ENCODE measurements at places on chromosomes 7 and 10.

DNA sequence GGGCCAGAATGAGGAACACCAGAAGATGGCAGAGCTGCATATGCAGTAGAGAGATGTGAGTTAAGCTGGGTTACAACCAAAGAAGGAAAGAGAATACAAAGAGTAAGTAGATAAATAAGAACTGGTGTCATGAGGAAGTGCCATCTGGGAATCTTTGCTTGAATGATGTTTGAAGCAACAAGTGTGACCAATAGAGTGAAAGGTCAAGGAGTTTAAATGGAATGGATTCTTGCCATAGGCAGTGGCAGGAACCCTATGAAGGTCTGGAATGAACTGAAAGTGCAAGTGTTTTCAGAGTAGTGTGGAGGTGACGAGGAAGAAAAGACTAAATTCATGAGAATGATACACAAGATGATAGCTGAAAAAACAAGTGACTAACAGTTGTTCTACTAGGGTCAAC lies 21.6 kb downstream of the MEST start:
- H3K4me3 ChIP-seq, result no peak overlapping the region
- H3K27me3 ChIP-seq, result no peaks in the 10 kb centered on the region
- DNase-seq, result no peak
- no peaks in the 10 kb centered on the region for H3K36me3 ChIP-seq

GRCh38 chr10:46309511-46310142 lies 22.8 kb downstream of the ANTXRL start:
- no peak for DNase-seq
- H3K27me3 ChIP-seq, result no peaks in the 10 kb centered on the region
- no peaks in the 10 kb centered on the region for H3K4me1 ChIP-seq
- H3K27ac ChIP-seq, result no peak overlapping the region

GRCh38 chr10:74451127-74451829 lies 300.3 kb downstream of the ADK start:
- no peak for DNase-seq
- H3K36me3 ChIP-seq, result peaks cover 15% of the 10 kb centered on the region
- H3K4me1 ChIP-seq, result peaks cover 7% of the 10 kb centered on the region
- H3K27me3 ChIP-seq, result no peaks in the 10 kb centered on the region

GRCh38 chr7:141999058-141999623 lies 3.5 kb downstream of the MGAM start:
- H3K4me1 ChIP-seq, result no peaks in the 10 kb centered on the region
- peaks cover 7% of the 10 kb centered on the region for H3K36me3 ChIP-seq
- H3K4me3 ChIP-seq, result no peak overlapping the region
- H3K27ac ChIP-seq, result no peak overlapping the region
- DNase-seq, result no peak
- peaks cover 27% of the 10 kb centered on the region for H3K27me3 ChIP-seq

DNA sequence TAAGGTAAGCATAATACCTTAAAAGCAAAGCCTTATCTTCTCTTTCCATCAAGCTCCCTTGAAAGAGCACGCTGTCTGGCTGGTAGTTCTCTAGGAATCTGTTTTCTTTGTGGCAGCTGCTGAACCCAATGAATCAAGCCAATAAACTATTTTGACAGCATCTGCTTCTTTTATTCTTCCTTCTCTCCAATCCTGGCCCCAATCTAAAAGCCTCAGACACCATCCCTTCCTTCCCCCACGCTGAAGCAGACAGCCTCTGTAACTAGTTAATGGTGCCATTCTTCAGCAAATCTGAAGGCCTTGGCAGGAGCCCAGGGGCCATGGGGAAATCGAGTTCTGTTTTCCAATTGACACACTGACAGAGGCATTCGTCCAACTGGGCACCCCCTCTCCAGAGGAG lies 186.6 kb upstream of the LYZL1 start:
- no peak overlapping the region for H3K4me3 ChIP-seq
- no peak for DNase-seq
- no peaks in the 10 kb centered on the region for H3K27me3 ChIP-seq
- H3K27ac ChIP-seq, result no peak overlapping the region
- H3K4me1 ChIP-seq, result no peaks in the 10 kb centered on the region

DNA sequence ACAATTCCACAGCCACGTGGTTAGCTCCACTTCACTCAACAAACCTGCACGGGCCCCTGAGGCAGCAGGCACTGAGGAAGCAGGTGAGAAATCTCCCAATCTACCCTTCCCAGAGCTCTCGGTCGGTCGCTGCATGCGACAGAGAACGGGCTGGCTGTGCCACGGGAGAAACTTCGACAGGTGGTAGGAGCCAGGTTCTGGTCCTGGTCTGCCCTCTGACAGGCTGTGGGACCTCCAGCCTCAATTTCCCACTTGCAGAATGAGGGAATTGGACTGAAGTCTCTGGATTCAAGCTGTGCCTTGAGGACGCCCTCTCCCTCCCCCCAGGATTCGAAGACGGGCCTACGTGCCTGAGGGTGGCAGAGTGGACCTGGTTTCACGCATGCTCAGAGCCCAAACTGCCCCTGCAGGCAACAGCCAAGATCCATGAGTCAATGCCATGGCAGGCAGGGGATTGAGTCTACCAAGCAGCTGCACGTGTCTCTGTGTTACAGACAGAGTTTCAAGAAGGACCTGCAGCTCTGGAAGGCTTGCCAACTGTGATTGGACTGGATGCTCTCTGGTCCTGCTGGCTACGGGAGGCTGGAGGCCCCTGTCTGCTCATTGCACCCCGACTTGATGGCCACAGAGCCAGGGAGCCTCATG lies 215.0 kb downstream of the USP6NL start:
- no peak for DNase-seq
- peaks cover 11% of the 10 kb centered on the region for H3K4me1 ChIP-seq
- no peak overlapping the region for H3K4me3 ChIP-seq
- no peaks in the 10 kb centered on the region for H3K27me3 ChIP-seq
- H3K36me3 ChIP-seq, result no peaks in the 10 kb centered on the region
